ENCODE measurements at places on chromosomes 3 and 15. TPM values are rescaled to one million over a fixed set of nuclear protein-coding genes. Genes with fewer than 3 reads are reported as not detected.

DNA sequence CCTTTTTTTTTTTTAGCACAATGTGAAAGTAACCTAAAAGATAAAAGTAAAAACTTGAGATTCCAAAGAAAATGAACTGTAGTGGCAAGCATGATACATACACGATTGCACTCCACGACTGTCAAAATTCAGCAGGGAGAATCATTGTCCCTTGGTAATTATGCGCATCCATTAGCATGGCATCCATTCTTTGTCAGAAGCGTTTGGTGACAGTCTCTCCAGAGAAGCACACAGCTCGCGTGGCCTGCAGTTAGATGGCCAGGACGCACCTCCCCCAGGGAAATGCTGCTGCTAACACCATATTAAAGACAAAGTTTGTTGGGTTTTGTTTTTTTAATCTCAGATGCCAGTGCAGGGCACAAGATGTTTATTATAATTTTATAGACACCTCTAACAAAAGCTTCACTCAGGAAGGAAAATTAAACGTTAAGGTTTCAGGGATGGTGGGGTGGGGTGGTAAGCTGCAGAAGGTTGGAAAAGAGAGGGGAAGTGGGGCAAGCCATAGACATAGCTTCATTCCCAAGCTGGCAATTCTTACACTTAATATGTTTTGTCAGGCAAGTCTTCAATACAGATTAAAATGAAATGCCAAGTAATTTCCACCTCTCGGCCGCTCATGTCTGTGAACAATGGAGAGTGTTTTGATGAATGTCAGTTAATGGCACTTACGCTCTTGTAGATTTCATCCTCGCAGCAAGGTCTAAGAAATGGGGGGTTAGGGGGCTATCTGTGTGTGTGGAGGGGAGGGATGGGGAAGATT is 142.8 kb upstream of the TOPAZ1 start:
- DNase-seq = no peak
- H3K27me3 ChIP-seq = no peaks in the 10 kb centered on the region
- no peaks in the 10 kb centered on the region for H3K36me3 ChIP-seq
- no peak overlapping the region for H3K27ac ChIP-seq
- H3K4me1 ChIP-seq = no peaks in the 10 kb centered on the region

GRCh38 chr15:98418122-98418521 is 230.2 kb upstream of the IGF1R start:
- no peak overlapping the region for H3K4me3 ChIP-seq
- peak overlapping the region; percentile 68 for H3K27ac ChIP-seq
- no peaks in the 10 kb centered on the region for H3K36me3 ChIP-seq
- H3K27me3 ChIP-seq = no peaks in the 10 kb centered on the region
- no peaks in the 10 kb centered on the region for H3K4me1 ChIP-seq
- no peak for DNase-seq

Gene SLC28A1
- total RNA-seq = not detected

DNA sequence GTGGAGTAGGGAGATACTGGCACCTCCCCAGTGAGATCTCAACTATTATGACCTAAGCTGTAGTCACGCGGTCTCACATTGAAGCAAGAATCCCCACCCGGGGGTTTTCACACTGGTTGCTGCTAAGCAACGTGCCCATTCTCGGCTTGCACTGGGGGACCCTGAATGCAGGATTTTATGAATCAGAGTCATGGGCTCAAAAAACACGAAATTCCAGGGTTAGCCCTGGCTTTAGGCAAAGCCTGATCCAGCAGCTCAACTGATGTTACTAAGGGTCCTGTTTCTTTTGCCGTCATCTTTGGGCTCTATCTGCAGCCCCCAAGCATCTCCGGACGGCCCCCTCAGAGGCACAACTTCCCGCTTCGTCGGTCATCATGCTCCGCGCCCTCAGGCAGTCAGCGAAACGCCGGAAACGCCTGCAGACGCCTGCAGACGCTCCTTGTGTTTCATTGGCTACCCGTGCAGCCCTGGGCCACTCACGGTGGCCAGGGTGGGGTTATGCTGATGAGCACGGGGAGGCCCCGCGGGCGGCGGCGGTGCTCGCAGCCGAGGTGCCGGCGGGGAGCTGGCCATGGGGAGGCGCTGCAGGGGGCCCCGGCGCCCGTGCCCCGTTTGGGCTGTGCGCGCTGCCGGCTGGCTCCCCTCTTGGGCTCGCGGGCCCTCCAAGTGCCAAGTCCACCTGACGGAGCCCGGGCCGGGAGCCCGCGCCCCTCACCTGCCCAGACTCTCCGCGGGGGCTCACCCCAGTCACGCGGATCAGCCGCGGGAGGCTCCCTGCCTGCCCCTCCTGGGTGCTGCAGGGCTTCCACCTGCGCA is 25.8 kb downstream of the EFCC1 start:
- H3K27ac ChIP-seq = peak overlapping the region; percentile 58
- H3K27me3 ChIP-seq = no peaks in the 10 kb centered on the region
- peak overlapping the region; percentile 48 for H3K4me3 ChIP-seq
- no peaks in the 10 kb centered on the region for H3K4me1 ChIP-seq
- DNase-seq = peak; percentile 95
- H3K36me3 ChIP-seq = no peaks in the 10 kb centered on the region

DNA sequence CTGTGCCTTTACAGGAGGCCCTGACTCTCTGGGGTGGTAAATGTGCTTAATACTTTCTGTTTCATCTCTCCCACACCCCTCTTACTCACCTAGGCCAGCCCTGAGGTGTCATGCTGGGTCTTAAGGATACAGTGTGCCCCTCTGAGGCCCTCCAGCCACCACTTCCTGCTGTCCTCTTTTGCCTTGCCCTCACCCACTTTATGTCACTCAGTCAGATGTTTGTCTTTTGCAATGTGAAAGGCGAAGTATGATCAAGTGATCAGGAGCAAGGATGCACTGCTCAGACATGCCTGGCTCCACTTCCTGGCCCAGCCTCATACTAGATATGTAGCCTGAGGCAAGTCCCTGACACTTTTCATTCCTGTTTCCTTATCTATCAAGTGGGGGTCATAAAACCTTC is 339.0 kb upstream of the NR2E3 start:
- H3K36me3 ChIP-seq = no peaks in the 10 kb centered on the region
- no peaks in the 10 kb centered on the region for H3K27me3 ChIP-seq
- H3K4me3 ChIP-seq = no peak overlapping the region
- no peak for DNase-seq

DNA sequence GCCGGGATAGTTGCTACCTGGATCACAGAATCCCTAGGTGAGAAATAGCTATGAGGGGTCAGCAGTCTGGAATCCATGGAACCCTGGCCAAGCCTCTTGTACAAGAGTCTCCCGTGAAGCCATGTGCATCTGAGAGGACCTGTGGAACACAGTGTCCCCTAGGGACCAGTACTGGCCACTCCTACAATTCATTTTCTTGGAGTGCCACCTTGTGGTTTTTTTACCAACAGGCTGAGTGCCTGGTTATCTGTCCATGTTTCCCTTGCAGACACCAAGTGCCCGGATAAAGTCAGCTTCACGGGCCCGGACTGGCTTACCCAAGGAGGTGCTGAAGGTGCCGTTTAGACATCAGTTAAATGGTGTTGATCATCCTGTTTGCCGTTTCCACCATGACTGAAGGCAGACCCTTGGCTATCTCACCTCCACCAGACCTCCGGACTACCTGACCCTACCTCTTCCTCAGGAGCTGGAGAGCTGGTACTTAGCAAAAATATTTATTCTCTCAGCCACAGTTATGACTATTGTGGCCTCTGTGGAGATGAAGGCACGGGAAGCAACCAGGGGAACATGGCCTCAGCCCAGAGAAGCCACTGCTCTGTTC is 93.9 kb downstream of the RBPMS2 start:
- peaks cover 48% of the 10 kb centered on the region for H3K36me3 ChIP-seq
- DNase-seq = no peak
- no peak overlapping the region for H3K27ac ChIP-seq
- H3K27me3 ChIP-seq = no peaks in the 10 kb centered on the region

- H3K36me3 ChIP-seq = no peaks in the 10 kb centered on the region
- no peak for DNase-seq
- no peaks in the 10 kb centered on the region for H3K27me3 ChIP-seq
- H3K4me1 ChIP-seq = no peaks in the 10 kb centered on the region
Observed at GRCh38 chr3:1960506-1960905, 138.2 kb upstream of the CNTN4 start.

DNA sequence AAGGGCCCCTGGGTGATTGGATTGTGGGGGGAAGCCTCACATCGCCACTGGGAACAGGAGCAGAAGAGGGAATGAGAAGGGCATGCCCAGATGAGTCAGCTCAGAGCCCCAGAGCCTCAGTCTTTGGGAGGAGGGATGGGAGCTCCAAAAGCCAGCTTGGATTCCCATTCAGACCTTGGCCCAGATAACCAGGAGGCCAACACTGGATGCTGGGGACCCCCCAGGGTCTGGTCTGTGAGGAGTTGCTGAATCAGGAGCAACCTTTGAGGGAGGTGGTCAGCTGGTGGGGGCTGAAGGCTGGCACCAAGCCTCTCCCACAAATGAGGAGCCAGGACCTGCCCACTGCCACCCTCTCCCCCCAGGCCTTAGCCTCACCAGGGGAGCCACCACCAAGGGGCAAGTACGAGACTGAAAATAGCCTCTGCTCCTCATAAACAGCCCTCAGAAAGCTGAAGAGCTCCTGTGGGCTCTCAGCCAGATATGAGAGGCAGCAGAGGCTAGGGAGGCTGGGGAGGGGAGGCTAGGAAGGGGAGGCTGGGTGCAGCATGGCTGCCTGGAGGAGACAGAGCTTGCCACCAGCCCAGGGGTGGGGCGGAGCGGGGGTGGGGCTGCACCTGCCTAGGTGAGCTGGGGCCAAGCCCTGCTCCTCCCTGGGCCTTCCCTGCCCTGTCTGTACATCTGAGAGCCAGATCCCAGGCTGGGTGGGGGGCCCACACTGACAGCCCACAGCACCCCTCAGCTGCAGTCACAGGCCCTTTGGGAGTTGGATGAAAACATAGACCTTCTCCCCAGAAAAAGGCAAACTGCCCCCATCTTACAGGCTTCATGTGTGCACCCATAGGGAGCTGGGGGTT is 99.8 kb downstream of the SEC22A start:
- no peaks in the 10 kb centered on the region for H3K4me1 ChIP-seq
- H3K27me3 ChIP-seq = no peaks in the 10 kb centered on the region
- H3K4me3 ChIP-seq = no peak overlapping the region
- H3K36me3 ChIP-seq = peaks cover 41% of the 10 kb centered on the region
- no peak for DNase-seq
- H3K27ac ChIP-seq = no peak overlapping the region

DNA sequence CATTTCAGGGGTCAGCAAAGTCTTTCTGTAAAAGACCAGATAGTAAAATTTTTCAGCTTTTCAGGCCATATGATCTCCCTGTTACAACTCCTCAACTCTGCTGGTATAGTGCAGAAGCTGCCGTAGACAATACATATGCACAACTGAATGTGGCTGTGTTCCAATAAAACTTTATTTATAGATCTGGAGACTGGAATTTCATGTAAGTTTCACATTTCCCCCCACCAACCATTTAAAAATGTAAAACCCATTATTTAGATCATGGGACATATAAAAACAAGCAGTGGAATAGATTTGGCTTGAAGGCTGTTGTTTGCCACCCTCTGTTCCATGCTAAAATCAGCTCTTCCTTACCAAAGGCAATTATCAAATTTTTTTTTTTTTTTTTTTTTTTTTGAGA is 28.8 kb upstream of the MEX3B start:
- DNase-seq = no peak
- no peak overlapping the region for H3K4me3 ChIP-seq
- H3K36me3 ChIP-seq = no peaks in the 10 kb centered on the region
- H3K27me3 ChIP-seq = no peaks in the 10 kb centered on the region

Gene PLSCR2
- not detected for total RNA-seq

Gene CYP11A1
- total RNA-seq = 0.49 TPM

Gene ARHGAP11A
- 0.99 TPM for total RNA-seq

DNA sequence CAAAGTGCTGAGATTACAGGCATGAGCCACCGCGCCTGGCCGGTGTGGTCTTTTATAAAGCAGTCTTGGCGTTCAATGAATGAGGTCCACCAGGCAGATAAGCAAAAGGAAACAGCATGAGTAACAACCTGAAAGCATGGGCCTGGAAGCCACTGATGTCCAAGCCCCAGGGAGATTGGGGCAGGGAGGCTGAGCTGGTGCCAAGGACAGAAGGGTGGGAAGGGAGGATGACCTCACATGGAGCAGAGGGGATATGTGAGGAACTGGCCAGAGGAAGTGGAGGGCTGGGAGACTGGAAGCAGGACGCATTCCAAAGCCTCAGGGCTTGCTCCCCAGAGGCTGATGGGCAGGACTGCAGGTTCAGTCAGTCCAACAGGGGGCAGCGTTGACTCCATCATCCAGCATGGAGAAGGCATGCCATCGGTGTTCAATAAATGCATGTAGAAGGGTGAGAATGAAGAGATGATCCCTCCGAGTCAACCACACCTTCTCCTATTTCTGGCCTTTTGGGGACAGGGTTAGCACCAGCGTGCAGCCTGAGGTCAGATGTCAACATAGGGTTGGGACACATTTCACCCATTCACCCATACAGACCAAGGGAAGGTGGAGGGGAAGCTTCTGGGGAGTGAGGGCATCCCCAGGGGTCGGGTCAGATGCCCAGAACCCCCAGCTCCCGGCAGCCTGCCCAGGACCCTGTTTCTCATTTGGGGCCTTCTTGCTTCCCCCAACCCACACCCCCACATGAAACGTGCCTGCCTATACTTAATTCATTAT is 14.8 kb downstream of the MYL3 start:
- peak; percentile 66 for DNase-seq
- no peak overlapping the region for H3K27ac ChIP-seq
- peaks cover 13% of the 10 kb centered on the region for H3K4me1 ChIP-seq
- no peak overlapping the region for H3K4me3 ChIP-seq
- no peaks in the 10 kb centered on the region for H3K36me3 ChIP-seq
- no peaks in the 10 kb centered on the region for H3K27me3 ChIP-seq

Gene DCP1A
- 21.0 TPM for total RNA-seq

Gene TICRR
- total RNA-seq = 0.14 TPM

- H3K27me3 ChIP-seq = no peaks in the 10 kb centered on the region
- H3K4me3 ChIP-seq = no peak overlapping the region
- DNase-seq = no peak
- no peak overlapping the region for H3K27ac ChIP-seq
- H3K4me1 ChIP-seq = no peaks in the 10 kb centered on the region
Observed at GRCh38 chr15:95884276-95884675, 446.2 kb upstream of the NR2F2 start.

Gene TGM4
- total RNA-seq = not detected

DNA sequence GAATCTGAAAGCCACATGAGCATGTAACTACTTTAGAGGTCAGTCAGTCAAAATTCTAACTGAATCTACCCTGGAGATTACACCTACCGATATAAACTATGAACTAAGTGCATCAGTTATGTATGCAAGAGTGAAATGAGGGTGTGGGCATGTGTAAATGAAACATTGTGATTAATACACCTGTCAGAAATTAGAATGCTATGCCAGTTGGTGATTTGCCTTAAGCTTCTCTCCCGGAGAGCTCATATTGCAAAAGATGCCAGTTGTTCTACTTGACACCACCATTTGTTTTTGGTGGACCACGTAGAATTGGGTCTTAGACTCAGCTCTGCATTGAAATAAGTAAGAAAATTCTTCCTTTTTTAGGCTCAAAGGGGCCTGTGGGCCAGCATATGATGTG is 91.0 kb upstream of the KBTBD8 start:
- H3K4me1 ChIP-seq = no peaks in the 10 kb centered on the region
- no peaks in the 10 kb centered on the region for H3K27me3 ChIP-seq
- H3K27ac ChIP-seq = no peak overlapping the region
- DNase-seq = no peak
- no peaks in the 10 kb centered on the region for H3K36me3 ChIP-seq

- H3K4me1 ChIP-seq = no peaks in the 10 kb centered on the region
- H3K36me3 ChIP-seq = peaks cover 28% of the 10 kb centered on the region
- no peak for DNase-seq
- no peak overlapping the region for H3K4me3 ChIP-seq
- no peaks in the 10 kb centered on the region for H3K27me3 ChIP-seq
- no peak overlapping the region for H3K27ac ChIP-seq
Observed at GRCh38 chr3:42210726-42211125, 55.3 kb downstream of the CCK start.
